ENCODE measurements at places on chromosomes 12 and 14. TPM values are rescaled to one million over a fixed set of nuclear protein-coding genes. Genes with fewer than 3 reads are reported as not detected.
A peak's percentile ranks its signal among the peaks of the same experiment; 100 is the strongest.

- DNase-seq, result no peak
Measured at GRCh38 chr14:102696332-102696731, 80.9 kb upstream of the TRAF3 start.

GRCh38 chr12:16225692-16226091, 51.8 kb downstream of the SLC15A5 start:
- DNase-seq, result no peak

GRCh38 chr12:45914090-45914489, 76.3 kb downstream of the SCAF11 start:
- DNase-seq, result no peak

DNA sequence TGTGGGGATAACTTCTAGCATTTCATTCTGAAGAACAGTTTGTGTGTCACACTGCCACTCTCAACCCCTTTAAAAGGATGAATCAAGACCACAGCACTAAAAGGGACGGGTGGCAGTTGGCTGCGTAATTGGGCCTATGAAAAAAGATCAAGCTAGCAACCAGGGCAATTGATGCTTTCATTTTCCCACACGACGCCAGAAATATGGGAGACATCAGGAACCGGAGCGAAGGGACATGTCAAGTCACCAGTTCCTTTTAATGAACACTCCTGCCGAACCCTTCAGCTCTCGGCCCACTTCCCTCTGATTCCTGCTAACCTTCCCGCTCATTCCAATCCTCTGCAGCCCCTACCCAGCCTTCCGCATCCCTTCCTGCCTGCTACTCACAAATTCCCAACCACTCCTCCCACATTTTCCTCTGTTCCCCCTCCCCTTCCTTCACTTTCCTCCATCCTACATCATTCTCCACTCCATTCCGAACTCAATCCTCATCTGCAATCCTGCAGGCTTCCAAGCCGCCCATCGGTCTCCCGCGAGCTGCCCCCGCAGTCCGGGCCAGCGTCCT, 753 bp downstream of the CSRNP2 start:
- peak; percentile 15 for DNase-seq

DNA sequence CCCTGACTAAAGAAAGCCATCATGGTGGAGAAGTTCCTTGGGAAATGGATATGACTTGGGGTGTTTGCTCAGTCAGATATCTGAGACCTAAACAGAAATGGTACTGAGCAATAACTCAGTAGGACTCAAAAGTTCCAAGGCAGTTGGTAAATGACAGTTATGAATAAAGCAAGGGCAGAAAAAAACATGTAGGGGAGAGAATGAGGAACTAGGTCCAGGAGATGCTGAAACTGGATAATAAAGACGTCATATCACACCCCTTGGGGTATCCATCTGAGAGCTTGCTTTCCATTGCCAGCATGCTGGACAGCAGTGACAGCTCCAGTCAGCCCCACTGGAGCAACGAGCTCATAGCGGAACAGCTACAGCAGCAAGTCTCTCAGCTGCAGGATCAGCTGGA, 37.5 kb downstream of the RPGRIP1 start:
- DNase-seq, result no peak

KRT2 gene
- total RNA-seq, result 0.62 TPM
